NCI-H460 (cell line): ENCODE measurements at places on chromosomes 6 and 20.

GRCh38 chr6:155364844-155365437, 50.7 kb upstream of the TFB1M start:
- DNase-seq = no peak

DNA sequence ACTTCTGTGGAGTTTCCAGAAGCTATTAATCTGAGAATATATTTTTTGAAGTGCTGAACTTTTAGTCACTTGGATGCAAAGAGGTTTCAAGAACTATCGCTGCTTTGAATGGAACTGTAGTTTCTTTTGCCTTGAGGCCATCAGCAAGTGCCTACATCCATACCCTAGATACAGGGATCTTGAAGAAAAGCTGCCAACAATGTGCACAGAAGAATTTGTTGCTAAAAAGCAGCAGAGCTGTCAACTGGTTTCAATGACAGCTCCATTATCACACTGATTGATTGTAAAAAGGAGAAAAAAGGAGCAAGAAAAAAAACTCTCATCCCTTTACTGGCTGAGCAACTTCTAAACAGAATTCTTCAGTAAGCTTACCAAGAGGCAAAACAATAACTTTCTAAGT, 251.0 kb upstream of the NRSN1 start:
- no peak for DNase-seq

DNA sequence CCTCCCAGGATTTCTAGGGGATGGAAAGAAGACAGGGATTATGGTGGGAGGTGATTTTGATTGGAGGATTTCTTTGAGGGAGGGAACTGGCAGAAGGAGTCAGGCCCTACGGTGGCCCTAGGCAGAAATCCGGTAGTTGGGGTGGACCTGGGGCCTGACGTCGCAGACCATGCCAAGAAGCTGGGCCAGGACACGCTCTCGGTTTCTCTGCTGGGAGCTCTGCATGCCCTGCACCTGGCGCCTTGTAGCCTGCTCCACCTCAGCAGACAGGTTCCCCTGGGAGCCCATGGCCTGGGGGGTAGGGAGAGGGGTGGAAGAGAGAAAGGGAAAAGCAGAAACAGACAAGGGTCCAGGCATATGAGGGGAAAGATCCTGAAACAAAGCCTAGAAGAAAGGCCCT, 1.1 kb downstream of the ATP6V1G2 start:
- no peak for DNase-seq

DNA sequence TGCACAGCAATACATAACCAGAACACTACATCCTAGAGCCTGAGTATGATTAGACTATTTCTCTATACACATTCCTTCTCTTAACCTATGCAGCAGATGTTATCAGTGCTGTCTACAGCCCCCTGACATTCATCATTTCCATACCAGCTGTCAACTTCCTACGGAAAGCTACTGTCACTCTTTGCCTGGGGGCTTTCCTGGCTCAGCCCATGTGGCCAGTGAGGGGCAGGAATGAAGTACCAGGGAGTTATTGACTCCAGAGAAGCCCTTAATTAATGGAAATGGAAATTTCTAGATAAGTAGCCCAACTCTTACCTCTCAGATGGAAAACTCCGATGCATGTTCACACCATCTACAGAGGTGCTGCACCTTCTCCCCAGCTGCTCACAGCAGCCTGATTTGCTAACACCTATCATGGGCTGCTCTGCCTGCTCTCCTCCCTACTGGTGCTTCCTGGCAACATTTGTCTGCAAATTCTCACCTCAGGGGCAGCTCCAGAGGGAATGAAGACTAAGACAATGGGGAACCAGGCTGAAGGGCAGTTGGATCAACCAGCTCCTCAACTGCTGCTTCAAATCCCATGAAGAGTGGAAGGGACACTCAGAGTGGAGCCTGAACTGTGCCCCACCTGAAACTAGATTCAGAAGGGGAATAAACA, 59.6 kb downstream of the LINC00237 start:
- DNase-seq = no peak

DNA sequence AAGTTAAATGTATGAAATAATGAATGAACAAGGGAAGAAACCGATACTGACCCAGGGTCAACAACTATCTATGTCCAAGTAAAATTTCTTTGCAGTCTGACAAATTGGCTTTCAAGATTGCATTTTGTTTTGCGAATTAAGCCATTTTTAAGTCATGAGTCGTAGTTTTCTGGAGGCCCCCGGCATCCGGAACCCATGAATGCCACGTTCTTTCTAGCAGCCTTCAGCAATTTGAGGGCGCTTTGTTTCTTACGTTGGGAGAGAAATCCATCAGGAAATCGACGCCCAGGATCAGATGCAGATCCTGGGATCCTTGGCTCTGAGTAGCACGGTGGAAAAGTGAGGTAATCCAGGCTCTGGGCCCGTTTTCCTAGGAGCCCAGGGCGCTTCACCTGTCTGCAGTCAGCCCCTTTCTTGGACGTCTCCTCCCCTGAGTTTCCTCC, 309 bp upstream of the ABRACL start:
- no peak for DNase-seq

- no peak for DNase-seq
Observed at GRCh38 chr6:105226598-105227294, 46.9 kb upstream of the POPDC3 start.
